ENCODE measurements at places on chromosomes 1 and 21.
A peak's percentile ranks its signal among the peaks of the same experiment; 100 is the strongest.

GRCh38 chr21:14737284-14737691 is 191.2 kb upstream of the SAMSN1 start:
- DNase-seq = peak; percentile 50

DNA sequence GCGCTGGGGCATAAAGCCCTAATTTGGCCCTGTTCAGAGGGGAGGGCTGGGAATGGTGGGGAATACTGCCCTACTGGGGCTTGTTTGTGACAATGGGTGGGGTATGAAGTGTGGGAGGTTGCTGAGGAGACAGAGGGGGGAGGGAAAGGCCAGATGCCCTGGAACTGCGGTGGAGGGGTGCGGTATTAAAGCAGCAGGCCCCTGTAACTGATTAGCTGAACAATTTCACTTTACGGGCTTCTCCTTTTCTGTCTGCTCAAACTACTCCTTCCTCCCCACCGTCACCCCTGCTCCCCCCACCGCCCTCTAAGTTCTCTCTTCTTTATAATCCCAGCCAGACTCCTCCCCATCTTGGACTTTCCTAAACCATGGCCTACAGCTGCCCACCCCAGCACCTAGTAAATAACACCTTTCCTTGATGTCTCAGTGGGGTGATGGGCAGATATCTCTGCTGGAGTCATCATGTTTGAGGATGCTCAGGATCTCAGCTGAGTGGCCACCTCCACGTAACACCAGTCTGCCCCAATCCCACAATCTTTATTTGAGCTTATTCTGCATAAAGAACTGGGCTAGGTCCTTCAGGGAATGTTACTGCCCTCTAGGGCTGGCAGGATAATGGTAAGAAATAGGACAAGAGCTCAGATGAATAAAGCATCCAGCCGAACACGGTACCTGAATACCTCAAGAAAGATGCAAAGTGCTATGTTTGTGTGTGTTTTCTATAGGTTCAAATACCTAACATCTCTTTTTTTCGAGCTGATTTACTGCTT is 33.5 kb downstream of the XCL1 start:
- DNase-seq = no peak

DNA sequence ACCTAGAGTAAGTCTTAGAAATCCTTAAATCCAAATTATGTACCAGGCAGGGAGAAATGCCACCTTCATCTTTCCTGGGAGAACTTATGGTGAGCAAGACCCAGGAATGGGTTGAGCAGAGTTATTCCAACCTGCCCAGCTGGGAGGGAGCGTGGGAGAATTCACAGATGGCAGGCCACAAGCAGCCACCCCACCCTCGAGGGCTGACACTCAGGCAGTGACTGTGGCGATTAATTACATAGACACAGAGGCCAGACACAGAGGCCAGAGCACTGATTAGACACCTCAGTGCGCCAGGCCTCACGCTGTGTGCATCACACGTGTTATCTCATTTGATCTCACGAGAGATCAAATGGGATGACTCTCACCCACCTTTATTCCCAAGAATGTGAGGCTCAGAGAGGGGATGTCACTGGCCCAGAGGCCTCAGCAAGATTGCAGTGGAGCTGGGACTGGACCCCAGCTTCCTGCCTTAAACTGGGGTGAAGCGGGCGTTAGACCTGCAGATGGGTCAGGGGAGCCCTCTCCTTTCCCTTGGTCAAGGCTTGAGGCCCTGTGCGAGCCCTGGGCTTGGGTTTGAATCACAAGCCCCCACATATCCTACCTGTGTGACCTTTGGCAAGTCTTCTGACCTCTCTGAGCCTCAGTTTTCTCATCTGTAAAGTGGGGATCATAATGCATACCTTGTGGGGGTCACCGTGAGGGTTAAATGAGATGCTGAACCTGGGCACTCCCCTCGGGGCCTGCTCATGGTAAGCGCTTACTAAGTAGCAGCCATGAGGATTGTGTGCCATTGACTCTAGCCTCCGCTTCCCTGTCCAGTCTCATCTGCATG is 28.8 kb upstream of the PADI4 start:
- no peak for DNase-seq

- DNase-seq = no peak
Observed at GRCh38 chr21:35229290-35229689, 180.2 kb upstream of the RUNX1 start.

DNA sequence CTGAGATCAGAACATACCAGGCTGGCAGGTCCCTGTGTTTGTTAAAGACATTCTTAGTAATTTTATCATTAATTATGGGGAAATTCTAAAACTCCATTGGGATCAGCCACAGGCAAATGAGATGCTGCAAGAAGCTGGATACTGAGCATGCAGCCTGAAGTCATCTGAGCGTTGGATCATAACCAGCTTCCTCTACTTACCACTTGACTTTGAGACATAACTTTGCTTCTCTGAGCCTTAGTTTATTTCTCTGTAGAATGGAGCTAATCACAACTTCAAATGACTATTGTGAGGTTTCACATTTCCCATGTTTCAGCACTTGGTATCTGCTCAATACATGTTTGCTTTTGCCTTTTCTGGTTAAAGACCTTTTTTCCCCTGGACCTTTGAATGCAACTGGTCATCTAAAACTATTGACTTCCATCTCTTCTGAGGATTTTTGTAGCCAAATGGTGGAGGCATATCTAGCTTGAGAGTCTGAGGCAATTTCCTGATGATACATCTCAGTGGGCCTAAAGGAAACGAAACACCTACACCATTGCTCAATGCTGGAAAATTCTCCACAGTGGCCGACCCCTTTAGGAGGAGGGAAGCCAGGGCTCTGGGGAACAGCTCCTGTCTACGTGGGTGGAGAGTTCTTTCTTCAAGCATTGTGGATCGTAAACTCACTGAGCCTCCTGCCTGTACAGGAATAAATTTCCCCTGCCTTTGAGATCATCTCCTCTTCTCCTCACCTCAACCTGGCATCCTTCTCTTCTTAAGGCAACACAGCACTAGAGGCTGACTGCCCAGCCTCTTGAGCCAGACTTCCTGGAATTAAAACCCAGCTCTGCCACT is 109.1 kb upstream of the HOOK1 start:
- no peak for DNase-seq

DNA sequence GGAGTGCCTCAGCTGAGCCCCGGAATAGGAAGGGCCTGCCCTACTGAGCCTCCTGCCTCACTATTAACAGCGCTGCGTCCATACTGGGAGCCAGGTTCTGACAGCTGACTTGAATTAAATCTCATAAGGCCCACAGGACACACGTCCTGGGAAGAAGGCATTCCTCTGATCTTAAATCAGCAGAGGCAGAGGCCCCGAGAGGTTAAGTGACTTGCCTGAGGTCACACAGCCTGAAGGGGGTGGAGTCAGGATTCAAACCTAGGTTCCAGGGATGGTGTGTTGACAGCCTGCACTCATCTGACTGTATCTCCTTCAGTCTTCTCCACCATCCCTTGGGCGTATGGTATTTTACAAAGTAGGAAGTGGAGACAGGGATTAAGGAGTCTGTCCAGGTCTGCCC is 79.8 kb downstream of the AJAP1 start:
- DNase-seq = no peak

DNA sequence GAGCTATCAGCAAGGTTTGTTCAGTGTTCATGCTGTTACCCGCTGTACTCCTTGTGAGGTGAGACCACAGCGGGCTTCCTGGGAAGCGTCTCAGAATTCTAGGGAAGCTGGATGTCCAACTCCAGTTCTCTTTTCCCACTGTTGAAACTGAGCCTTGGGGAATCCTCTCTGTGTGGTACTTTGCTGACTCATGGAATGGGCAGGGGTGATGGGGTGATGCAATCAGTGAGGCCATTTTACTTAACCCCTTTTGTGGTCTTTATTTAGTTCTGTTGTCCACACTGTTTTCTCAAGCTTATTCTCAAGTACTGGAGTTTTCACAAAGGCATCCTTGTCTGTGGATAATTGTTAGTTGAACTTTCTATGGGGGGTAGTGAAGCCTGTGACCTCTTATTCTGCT is 42.6 kb downstream of the ACKR1 start:
- no peak for DNase-seq

DNA sequence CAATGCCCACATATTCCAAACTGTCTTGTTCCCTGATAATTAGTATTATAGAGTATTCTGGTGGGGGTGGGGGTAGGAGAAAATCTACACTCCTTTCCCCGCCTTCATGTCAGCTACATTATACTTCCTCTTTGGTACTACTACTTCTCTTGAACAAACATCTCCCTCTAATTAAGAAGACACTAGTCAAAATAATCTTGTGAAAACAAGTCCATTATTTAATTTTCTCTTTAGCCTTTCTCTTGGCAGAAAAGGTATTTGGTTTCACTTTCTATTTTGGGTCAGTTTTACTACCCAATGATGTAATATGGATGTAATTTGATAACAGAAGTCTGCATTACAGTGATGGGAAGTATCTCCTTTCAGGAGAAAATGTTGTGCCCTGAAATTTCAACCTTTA is 22.5 kb downstream of the NTMT2 start:
- no peak for DNase-seq

DNA sequence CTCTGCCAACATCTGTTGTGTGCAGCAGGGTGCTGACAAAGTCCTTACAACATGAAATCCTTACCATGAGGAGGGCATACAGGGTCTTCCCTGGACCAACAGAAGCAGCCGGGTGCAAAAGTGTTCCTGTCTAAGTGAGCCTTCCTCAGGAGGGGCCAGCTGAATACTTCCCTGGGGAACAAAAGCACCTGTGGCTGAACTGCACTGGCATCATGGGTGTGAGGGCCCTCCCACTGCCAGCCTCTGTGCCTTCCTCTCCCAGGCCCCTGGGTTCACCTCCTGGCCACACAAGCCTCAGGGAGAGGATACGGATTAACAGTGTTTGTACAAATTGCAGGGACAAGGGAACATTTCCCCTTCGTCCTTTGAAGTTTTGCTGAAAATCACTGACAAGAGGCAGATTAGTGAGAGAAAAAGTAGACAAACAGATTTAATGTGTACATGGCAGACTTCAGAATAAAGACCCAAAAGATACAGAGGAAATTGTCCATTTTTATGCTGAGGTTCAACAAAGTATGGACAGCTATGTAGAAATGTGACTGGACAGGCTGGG is 91.0 kb upstream of the PPM1J start:
- no peak for DNase-seq

DNA sequence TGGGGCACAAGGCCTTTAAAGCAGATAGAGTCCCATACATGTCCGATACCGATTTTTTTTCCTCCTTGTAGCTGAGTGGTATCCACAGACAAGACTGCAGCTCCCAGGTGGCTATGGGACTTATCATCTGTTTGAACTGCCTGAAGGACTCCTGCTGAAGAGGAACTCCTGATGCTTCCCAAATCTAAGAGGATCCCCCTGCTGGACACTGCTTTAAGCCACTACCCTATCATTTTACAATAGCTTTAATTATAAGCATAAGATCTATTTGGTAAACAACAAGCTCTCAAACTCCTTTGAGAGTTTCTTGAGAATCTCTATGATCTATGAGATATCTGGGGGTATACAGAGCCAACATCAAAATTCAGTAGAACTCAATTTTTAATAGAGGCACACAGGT is 11.7 kb downstream of the NDC1 start:
- DNase-seq = no peak

- no peak for DNase-seq
Observed at GRCh38 chr1:155043793-155044192, 7.3 kb upstream of the ADAM15 start.

- DNase-seq = no peak
Observed at GRCh38 chr1:155840386-155840785, 16.6 kb downstream of the GON4L start.

- no peak for DNase-seq
Observed at GRCh38 chr21:45169682-45170081, 95.3 kb downstream of the ADARB1 start.

- peak; percentile 57 for DNase-seq
Observed at GRCh38 chr1:151156515-151156819, at the start of gene TNFAIP8L2. Gene TNFAIP8L2, plus strand, starts transcription at chr1:151156649. Its CDS starts 2,049 bp downstream, at chr1:151158698.

DNA sequence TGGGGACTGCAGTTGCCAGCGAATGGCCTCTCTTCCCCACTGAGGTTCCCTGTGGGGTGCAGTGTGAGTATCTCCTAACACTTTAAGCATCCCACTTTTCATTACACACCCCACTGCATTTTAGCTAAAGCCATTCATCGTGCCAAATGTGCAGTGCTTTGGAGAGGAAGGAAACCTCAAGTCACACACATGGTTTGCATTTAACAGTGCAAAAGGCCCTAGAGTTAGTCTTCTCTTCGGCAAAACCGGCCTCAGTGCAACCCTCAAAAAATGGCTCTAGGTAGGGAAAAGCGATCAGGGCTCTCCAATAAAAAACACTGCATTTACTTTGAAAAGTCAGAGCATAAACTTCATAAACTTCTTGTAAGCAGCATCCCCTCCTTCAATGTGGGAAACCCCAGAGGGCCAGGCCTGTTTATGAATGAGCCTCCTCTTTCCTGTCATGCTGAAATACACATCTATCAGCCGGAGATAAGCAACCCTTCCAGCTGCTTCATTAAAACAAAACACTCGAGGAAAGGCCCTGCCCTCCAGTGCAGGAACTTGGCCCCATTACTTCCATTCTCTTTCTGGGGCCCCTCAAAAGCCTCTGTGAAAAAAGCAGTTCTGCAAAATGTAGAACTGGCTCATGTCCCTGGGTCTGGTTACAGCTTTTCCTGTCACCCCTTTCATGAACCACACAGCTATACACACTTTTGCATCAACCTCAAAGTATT is 184.0 kb downstream of the CDC7 start:
- no peak for DNase-seq

GRCh38 chr1:22359427-22359826 is 92.2 kb upstream of the ZBTB40 start:
- no peak for DNase-seq

DNA sequence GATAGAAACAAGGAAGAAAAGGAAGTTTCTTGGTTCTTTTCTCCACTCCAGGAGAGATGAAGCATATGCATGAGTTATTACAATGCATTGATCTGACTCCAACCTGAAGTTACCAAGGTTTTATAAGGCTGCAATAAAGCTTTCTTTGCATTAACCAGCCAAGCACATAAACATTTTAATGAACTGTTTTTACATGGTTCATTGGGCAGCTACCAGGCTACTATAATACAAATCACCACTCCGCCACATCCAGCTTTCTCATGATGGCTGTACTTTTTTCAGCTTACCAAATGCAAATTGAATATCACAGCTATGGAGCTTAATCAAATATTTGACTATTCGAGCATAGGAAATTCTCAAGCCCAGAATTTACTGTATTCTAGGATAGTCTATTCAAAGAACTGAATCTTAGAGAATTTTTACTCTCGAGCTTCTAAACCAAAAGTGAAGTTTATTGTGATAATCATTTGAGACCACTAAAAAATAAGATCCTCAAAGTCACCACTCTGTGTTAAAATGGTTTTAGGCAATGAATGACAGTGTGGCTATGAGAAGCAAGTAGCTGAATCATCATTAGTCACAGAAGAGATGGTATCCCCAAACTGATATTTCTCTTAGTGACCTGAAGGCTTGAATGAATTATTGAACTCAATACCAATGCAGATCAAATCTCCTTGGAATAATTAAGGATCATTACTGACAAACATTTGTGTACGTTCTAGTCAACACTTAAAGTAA is 58.6 kb upstream of the ZNF281 start:
- no peak for DNase-seq

Data from hematopoietic multipotent progenitor cell (in vitro differentiated cells).